ENCODE measurements at places on chromosomes 4 and X.

GRCh38 chrX:49053223-49054072 lies 5.4 kb upstream of the CCDC120 start:
- no peak for DNase-seq

DNA sequence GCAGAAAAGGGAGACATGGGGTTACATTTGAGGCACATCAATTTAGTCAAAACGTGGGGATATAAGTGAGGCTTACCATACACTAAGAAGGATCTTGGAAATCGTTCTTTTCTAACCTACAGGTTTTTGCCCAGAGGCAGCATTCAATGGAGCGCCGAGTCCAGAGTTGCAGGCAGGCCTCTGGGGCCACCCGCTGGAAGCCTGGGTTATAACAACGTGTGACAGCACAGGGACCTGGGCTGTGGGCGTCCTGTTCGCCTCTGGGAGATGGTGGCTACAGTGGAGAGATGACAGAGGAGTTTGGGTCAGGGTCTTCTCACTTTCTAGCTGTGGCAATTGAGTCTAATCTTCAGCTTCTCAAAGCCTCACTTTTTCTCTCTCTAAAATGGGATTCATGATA lies 53.9 kb downstream of the ENPP6 start:
- DNase-seq: no peak

DNA sequence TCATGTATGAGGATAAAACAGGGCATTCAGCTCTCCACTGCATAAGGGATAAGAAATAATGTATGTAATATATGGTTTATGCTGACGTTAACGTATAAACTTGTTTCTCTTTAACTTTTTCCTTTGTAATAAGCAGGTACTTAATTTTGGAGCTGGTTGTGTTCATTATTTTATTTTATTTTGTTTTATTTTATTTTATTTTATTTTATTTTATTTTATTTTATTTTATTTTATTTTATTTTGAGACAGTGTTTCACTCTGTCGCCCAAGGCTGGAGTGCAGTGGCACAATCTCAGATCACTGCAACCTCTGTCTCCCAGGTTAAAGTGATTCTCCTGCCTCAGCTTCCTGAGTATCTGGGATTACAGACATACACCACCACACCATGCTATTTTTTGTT lies 1932.6 kb upstream of the TENM3 start:
- no peak for DNase-seq

GRCh38 chr4:187617113-187617512 lies 378.5 kb upstream of the ZFP42 start:
- no peak for DNase-seq

DNA sequence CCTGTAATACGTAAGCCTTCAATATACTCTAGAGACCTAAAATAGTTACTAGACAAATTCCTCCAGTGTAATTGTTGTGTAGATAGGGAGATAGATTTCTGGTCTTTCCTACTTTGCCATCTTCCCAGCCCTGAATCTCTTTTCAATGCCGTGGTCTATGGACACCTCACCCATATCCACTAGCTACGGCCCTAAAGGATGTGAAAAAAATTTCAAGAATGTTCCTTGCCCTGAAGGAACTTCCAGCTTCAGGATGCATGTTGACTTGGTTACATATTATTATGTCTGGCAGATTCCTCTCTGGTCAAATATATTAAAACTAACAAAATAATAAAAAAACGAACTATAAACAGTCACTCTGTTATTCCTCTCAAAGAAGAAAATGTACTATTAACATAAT lies 52.4 kb upstream of the TSPAN5 start:
- no peak for DNase-seq

DNA sequence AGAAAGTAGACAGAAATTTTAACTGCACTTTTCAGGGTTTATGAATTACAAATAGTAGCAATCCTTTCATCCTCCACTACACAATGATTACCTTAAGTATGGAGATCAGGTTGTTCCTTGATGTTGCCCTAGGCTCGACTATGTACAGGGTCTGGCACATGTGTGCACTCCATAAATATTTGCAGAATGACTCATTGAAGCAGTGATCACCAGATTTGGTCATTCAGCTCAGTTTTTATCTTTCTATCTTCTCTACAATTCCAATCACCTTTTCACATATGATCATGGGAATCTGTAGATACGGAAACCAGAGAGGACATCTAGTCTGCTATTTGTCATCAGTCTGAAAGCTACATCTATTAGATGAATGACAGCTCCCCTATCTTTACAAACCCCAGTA lies 171.7 kb upstream of the HCCS start:
- DNase-seq: no peak

- no peak for DNase-seq
Measured at GRCh38 chrX:10507181-10507580, 113.2 kb downstream of the MID1 start.

- no peak for DNase-seq
Measured at GRCh38 chr4:140579278-140579677, 10.5 kb upstream of the UCP1 start.
